Hepatocyte (in vitro differentiated cells): ENCODE measurements at places on chromosomes 13 and 19. TPM values are rescaled to one million over a fixed set of nuclear protein-coding genes. Genes with fewer than 3 reads are reported as not detected.
A peak's percentile ranks its signal among the peaks of the same experiment; 100 is the strongest.

GRCh38 chr13:88068316-88068715 is 397.1 kb downstream of the SLITRK5 start:
- DNase-seq, result no peak

KLK3 gene
- total RNA-seq, result not detected in 2 replicates

DNA sequence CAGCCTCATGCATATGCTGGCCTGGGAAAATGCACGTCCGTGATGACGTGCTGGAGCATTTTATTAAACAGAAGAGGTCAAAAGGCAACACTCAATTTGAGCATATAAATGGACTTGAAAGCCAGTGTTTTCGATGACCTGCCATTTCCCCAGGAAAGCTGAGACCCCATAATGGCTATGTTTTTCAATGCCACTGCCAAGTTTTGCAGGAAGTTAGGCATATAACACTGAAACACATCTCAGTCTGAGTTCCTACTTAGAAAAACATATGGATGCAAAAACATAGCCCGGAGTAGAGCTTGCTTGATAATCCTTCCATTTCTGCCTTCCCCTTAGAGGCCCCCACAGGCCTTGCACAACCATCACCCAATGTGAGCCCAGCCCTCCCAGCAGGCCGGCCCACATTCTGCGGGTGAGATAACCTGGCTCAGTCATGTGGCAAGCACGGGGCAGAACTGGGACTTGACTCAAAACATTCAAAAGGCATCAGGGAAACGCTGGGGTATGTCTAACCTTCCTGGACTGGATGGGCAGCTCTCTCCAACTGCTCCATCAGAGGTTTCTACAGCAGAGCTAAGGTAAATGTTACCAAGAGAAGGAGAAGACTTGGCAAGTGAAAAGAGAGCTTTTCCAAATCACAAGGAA is 24.9 kb downstream of the EPS15L1 start:
- peak; percentile 91 for DNase-seq

ZNF320 gene
- 18.3 and 35.0 TPM in 2 replicates for total RNA-seq

DNA sequence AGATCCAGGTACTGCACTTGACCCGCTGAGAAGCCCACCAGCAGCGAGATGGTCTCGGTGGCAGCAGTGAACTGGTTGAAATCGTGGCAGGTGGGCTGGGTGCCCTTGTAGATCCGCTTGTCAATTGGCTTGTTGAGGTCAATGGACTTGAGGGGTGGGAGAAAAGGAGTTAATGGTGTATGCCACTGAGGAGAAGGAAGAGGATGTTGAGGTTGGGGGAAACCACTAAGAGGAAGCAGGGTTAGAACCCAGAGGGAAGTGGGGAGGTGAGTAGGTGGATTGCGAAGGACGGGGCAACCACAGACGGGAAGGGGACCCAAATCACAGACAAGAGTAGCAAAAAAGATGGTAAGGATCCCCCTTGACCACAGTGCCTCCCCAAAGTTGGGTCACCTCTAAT is 1.7 kb downstream of the DMWD start:
- no peak for DNase-seq

DNA sequence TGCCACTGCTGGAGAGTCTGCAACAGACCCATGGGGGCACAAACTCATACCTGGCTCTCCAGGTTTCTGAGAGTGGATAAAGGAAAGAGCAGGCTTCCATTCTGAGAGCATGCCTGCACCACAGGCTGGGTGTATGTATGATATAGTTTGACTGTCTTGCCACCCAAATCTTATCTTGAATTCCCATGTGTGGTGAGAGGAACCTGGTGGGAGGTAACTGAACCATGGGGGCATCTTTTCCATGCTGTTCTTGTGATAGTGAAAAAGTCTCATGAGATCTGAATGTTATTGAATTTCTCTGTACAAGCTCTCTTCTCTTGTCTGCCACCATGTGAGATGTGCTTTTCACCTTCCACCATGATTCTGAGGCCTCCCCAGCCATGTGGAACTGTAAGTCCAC is 50.2 kb downstream of the ERICH6B start:
- no peak for DNase-seq

- no peak for DNase-seq
Observed at GRCh38 chr13:23990455-23990854, 93.2 kb upstream of the C1QTNF9B start.

DNA sequence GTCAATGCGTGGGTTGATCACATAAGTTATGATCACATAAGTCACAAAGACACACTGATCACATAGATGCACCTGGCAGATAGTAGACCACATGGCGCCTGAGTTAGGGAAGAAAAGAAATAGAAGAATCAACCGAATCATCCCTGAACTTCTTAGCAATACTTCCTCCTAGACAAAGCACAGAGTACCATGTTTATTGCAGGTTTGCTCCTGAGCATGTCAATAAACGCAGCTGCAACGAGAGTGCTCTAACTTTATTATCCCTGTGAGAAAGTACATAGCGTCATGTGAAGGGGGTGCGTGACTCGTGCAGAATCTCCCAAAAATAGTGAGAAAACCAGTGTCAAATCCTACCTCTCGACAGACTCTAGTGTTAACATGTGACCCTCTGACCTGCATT is 17.3 kb downstream of the NCR1 start:
- no peak for DNase-seq

DNA sequence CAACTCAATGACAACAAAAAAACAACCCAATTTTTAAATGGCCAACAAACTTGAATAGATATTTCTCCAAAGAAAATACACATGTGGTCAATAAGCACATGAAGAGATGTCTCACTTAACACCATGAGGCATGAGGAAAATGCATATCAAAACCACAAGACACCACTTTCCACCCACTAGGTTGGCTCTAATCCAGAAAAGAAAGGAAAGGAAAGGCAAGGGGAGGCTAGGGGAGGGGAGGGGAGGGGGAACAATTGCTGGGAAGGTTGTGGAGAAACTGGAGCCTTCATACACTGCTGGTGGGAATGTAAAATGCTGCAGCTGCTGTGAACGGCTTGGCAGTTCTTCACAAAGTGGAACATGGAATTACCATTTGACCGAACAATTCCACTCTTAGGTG is 854.3 kb downstream of the UQCRFS1 start:
- no peak for DNase-seq

GRCh38 chr19:7870571-7871436 is 3.4 kb downstream of the PRR36 start:
- DNase-seq, result peak; percentile 64

DNA sequence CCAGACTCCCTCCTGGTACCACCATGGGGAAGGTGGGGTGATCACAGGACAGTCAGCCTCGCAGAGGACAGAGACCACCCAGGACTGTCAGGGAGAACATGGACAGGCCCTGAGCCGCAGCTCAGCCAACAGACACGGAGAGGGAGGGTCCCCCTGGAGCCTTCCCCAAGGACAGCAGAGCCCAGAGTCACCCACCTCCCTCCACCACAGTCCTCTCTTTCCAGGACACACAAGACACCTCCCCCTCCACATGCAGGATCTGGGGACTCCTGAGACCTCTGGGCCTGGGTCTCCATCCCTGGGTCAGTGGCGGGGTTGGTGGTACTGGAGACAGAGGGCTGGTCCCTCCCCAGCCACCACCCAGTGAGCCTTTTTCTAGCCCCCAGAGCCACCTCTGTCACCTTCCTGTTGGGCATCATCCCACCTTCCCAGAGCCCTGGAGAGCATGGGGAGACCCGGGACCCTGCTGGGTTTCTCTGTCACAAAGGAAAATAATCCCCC is 505 bp upstream of the CEACAM5 start:
- DNase-seq, result no peak

DNA sequence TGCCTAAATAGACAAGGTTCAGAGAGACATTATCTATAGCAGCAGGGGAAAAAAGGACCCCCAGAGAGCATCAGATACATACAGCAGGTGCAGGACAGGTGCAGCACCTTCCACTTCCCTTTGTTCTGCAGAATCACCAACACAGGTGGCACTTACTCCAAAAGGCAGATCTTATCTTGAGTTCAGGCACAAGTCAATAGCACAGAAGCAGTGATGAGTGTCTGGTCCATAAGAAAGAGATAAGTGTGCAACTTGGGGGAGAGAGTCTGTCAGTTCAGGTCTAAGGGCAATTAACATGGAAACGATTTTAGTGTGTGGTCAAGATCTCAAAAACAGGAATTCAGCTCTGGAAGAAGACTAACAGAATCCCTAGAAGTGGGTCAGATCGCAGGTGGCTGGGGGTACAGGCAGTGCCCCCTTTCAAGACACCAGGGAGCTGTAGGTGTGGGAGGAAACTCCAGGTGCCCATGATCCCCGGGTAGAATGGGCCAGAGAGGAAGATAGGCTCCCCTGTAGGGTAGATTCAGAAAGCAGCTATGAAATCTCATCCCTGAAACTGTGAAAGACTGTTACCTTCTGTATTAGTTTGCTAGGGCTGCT is 40.6 kb downstream of the TNFSF11 start:
- DNase-seq, result no peak

CYP2S1 gene
- total RNA-seq, result 8.5 and 11.6 TPM in 2 replicates

GPR183 gene
- 5.2 and 5.3 TPM in 2 replicates for total RNA-seq

GRCh38 chr19:57310792-57311191 is 9.5 kb upstream of the ZNF543 start:
- DNase-seq, result no peak

SLC5A5 gene
- total RNA-seq, result 0.03 TPM in 1 of 2 replicates, not detected in the other

DNA sequence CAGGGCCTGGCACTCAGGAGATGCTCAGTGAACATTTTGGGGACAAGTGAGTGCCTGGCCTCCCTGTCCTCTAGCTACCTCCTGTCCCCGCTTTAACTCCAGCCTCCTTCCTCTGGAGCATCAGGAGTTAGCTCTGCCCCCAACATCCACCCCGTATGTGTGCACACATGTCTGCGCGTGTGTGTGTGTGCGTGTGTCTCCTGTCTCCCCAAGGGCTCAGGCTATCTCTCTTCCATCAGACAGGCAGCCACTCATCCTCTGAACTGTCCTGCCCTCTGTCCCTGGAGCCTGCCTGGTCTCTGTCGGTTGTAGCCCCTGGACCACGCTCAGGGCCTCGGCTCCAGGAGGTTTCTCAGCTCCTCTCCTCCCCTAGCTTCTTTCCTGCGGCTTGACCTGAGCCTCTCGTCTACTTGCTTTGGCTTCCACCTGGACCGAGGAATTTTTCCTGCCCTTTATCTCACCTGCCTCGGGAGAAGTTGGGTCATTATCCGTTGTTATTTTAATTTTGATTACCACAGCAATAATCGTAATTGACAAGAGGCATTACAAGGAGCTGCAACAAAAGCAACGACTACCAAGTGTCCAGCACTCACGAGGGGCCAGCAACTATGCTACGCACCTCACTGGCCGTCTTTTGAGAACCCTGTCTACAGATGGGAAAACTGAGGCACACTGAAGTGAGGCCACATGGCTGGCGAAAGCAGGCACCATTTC is 32.0 kb upstream of the ASF1B start:
- no peak for DNase-seq

DNA sequence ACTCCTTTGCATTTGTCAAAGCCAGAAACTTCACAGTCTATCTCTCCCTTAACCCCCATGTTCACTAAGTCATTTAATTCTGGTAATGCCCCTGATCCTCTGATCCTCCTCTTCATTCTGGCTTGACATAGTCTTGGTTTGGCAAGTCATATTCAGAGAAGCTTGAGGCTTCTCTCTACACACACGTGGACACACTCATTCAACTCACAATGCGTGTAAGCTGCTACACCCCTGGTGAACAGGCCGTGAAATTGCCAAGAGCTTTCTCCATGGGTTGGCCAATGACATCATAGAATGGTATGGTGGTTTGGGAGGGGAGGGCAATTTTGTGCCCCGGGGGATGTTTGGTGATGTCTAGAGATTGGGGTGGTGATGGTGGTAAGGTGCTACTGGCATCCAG is 47.9 kb upstream of the FLT1 start:
- DNase-seq, result no peak

ZSWIM9 gene
- 0.73 and 1.2 TPM in 2 replicates for total RNA-seq

- DNase-seq, result no peak
Observed at GRCh38 chr13:41780715-41781706, 179.9 kb downstream of the VWA8 start.

DACH1 gene
- total RNA-seq, result 4.3 and 6.5 TPM in 2 replicates

- DNase-seq, result peak; percentile 99
Observed at GRCh38 chr19:45467456-45468158, at the start of gene FOSB. TSS of gene FOSB (plus strand) at chr19:45467996. CDS start at chr19:45468587, 591 bp downstream.

- DNase-seq, result no peak
Observed at GRCh38 chr13:61777899-61778298, 362.2 kb upstream of the PCDH20 start.

- no peak for DNase-seq
Observed at GRCh38 chr19:56966225-56966696, 125.7 kb upstream of the PEG3 start.

DNA sequence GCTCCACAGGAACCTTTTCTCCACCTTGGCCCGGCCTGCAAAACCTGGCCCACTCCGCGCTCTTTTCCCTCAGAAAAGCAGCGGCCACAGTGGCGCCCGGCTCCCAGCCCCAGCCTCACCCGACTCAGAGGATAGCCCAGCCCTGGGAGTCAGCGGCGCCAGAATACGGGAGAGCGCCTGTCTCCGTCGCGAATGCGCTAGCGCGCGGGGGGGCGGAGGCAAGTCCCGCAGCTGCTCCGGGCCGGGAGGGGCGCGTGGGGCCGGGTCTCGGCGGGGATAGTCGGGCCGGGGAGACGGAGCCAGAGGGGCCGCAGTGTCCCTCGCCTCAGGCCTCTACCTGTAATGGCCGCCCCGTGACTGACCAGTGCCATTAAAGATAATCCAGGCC is at the start of gene ZFP30:
ZFP30 (minus strand) TSS at position 165 of the 388 bp plus-strand sequence. CDS start 7,643 bp downstream, outside the sequence.
- peak; percentile 95 for DNase-seq

CLIP3 gene
- 5.1 and 12.8 TPM in 2 replicates for total RNA-seq

- DNase-seq, result no peak
Observed at GRCh38 chr13:112234131-112234875, 141.9 kb upstream of the SPACA7 start.

ERICH4 gene
- total RNA-seq, result 2.3 and 3.7 TPM in 2 replicates

DNA sequence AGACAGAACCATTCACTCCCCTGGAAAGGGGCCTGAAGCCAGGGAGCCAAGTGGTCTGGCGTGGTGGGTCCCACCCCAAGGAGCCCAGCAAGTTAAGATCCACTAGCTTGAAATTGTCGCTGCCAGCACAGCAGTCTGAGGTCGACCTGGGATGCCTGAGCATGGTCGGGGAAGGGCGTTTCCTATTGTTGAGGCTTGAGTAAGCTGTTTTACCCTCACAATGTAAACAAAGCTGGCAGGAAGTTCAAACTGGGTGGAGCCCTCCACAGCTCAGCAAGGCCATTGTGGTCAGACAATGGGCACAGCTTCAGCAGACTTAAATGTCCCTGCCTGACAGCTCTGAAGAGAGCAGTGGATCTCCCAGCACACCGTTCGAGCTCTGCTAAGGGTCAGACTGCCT is 195.6 kb upstream of the DACH1 start:
- no peak for DNase-seq

- DNase-seq, result no peak
Observed at GRCh38 chr13:47100214-47100853, 203.5 kb upstream of the HTR2A start.

DNA sequence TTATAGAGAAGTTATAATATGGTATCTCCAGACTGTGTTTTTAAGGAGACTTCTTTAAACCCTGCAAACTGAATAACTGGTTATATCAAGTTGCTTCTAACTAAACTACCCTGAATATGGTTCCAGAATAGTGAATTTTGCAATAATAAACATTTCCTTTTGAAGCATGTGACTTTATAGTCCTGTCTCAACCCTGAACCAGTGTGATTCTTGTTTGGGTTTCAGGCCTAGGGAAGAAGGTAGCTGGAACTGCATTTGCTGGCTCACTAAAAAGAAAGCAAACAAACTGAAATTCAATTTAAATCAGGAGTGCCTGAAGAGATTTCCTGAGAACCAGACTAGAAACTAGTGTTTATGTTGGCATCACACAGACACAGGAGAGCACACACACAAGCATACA is 4.9 kb downstream of the ARHGEF7 start:
- no peak for DNase-seq

ACP4 gene
- total RNA-seq, result not detected in 2 replicates
